ENCODE measurements at places on chromosomes 5 and 9. TPM values are rescaled to one million over a fixed set of nuclear protein-coding genes. Genes with fewer than 3 reads are reported as not detected.

DNA sequence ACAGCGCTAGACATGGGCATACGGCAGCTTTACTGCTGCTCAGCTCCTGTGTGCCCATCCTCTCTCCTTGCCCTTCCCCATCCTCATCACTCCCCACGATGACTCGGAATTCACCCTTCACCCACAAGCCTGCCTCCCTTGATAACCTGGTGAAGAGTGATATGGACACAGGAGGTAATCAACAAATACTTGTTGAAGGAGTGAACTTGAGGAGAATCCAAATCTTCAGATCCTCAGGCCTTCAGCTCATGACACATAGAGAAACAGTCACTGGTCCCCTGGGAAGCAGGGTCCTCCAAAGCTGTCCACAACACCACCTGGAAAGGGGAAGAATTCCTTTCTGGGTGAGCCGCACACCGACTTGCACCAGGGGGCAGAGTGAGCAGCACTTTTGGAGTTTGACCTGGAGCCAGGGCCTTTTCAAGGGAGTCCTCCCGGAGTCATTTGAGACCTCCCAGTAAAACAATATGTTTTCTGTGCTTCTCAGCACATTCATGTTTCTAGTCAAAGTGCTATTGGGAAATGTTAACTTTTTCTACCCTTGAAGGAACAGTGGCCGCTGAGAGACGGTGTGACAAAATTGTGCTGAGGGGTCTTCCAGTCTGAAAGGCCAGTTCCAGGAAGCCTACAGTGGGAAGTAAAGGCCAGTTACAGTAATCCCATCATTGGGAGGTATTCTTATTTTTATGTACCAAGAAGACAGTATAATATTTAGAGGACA lies 332.3 kb downstream of the CWC27 start:
- DNase-seq = peak; percentile 72

Gene KLHL3
- 26.8 TPM for total RNA-seq

DNA sequence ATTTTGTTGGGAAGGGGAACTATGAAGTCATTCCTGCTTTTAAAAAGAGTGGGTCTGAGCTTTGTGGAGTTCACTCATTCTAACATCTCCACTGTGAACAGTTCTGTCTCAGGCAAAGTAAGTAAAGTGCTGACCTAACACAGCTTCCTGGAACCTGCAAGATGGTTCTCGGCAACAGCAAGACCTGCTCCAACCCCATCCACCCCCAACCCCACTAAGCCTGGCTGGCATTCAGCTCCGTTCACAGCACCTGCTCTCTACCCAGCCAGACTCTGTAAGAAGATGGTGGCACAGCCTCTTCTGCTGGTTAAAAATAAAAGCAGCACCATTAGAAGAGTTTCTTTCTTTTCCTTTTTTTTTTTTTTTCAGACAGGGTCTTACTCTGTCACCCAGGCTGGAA lies 42.0 kb downstream of the EPB41L4B start:
- no peak for DNase-seq

Gene ANKRD34B
- total RNA-seq = 0.77 TPM

DNA sequence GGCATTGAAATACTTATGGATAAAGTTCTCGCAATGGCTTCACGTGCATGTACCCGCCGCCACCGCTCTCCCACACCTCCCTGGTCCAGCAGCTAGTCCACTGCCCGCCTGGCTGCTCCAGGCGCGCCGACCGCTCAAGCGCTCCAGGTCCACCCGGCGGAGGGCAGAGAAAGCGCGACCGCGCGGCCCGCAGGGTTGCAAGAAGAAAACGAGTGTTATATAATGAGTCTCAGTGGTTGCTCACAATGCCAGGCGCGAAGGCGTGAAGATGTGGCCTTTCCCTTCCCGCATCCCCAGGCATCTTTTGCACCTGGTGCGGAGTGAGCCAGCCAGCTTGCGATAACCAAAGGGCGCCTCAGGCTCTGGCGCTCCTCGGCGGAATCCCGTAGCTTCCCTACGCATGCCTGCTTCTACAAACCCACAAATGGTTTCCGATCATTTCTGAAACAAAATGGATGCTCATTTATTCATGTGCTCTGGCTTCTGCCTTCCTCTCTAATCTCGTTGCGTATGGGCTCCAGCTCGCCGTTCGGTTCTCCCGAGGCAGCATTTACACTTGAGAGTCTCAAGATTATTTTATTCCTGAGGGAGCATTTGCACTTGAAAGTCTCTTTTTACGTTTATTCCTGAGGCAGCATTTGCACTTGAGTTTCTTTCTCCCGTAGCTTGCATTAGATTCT lies 25.7 kb downstream of the CDKN2A start:
- DNase-seq = peak; percentile 73

DNA sequence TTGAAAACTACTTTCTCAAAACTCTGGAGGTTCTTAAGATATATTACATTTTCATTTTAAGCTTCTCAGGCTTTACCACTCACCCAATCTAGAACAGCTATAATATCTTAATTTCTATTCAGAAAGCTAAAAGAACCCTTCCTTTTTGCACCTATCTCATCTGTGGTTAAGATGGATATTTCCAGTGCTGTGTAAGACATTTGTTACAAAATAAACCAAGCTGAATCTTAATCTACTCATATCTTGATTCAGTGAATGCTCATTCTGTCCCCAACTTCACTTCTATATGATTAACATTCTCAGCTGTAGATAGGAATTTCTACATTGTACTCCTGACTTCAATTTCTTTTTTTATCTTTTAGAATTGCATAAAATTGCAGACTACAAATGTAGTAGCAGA lies 15.0 kb downstream of the ABHD17B start:
- no peak for DNase-seq

Gene SLC6A3
- 0.32 TPM for total RNA-seq

Gene OLFML2A
- total RNA-seq = 9.0 TPM

- no peak for DNase-seq
Measured at GRCh38 chr9:70000469-70000868, 43.2 kb upstream of the MAMDC2 start.

Gene SGCD
- not detected for total RNA-seq

- DNase-seq = no peak
Measured at GRCh38 chr5:73339051-73339575, 109.5 kb downstream of the FOXD1 start.

Gene PCDHGC4
- total RNA-seq = 10.4 TPM

Gene ASPN
- total RNA-seq = not detected

DNA sequence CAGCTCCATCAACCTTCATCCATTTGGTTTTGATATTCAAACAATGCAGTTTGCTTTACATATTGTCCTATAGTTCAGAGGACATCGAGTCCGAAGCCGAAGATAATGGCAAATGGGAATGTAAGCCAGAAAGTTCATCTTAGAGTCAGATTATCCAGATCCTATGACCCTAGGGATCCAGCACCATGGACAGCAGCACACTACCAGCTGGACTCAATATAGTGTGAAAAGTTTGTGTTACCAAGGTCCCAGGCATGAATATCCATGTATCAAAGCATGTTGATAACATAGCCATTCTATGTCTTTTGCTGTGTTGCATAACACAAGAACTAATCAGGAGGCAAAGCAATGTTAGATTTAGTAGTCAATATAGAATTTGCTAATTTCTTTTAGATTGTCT lies 46.3 kb downstream of the FSTL4 start:
- peak; percentile 76 for DNase-seq

GRCh38 chr5:172145870-172146747 lies 41.9 kb downstream of the STK10 start:
- DNase-seq = no peak

Gene FASTKD3
- total RNA-seq = 32.2 TPM

Gene CDC20B
- not detected for total RNA-seq

Gene DMRT3
- 0.41 TPM for total RNA-seq

GRCh38 chr9:127987103-127987614 lies 6.4 kb upstream of the EEIG1 start:
- no peak for DNase-seq

DNA sequence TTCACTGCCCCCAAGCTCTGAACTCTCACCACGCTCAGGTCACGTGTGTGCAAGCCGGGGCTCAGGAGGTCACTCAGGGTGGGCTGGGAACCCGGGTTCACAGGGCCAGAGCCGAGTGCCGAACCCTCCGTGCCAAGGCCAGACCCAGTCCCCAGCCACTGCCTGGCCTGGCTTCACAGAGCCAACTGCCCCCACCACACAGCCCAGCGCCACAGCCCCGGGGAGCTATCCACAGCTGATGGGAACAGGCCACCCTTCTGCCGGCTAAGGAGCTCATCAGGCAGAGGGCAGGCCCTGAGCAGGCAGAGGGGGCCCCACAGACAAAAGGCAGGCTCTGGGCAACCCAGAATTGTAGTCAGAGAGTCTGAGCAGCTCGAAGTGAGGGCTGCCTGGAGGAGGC lies 117.0 kb downstream of the VAV2 start:
- DNase-seq = no peak

DNA sequence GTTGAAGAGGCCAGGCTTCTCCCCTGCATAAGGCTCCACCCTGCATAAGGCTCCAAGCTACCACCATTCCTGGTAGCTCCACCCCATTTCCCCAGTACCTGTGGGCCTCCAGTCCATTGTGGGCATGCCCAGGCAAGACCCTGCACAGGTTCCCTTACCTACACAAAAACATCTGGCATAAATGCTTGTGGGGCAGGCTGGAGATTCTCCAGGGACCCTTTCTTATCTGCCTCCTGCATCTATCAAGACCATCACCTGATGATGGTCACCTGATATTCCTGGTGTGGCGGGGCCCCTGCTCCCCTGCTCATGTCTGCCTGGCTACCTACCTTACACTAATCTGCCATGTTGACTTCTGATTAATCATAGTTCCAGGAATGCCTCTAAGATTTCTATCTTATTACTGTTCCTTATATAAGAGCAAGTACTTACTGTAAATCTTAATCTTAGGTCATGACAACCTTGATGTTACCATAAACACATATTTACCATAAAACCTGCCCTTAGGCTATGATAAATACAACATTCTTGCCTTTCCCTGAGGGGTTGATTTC lies 41.0 kb downstream of the FGD3 start:
- DNase-seq = no peak

DNA sequence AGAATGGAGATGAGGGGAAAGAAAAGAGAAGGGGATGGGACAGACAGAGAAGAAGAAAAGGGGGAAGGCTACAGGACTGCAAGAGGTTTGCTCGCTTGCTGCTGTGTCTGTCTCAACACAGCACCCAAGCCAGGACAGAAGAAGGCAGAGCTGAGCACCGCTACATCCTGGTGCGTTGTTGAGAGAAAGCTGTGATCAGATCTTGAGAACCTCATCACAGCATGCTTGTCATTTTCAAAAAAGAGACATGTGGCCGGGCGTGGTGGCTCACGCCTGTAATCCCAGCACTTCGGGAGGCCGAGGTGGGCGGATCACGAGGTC lies 110.9 kb downstream of the NXNL2 start:
- DNase-seq = no peak

Gene F12
- total RNA-seq = 2.0 TPM

DNA sequence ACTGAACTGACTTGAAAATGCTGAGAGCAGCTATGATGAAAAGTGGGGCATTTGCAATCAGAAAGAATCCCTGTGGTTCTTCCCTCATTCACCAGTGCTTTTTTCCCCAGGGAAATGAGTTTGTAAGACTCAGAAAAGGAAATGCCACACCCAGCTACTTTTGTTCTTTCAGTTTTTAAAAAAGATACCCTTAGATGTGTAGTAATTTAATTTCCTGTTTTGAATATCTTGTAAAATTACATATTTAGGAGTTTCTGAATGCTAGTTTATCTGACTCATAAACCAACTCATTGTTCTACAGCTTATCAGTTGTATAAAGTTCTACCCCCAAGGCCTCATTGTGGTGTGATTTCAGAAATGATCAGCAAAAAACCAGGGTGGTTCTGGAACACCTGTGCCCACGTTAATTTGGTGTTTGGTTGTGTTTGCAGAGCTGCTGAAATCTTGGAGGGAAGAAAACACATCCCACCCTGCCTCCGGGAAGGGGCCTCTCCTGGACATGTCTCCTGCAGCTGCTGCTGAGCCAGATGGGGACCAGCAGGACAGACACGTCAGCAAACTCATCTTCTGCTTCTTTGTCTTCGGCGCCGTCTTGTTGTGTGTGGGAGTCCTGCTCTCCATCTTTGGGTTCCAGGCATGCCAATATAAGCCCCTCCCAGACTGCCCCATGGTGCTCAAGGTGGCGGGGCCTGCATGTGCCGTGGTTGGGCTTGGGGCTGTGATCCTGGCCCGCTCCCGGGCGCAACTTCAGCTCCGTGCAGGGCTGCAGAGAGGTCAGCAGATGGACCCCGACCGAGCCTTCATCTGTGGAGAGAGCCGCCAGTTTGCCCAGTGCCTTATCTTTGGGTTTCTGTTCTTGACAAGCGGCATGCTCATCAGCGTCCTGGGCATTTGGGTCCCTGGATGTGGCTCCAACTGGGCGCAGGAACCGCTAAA lies 2.8 kb downstream of the TMEM171 start:
- peak; percentile 20 for DNase-seq

Gene PKD2L2
- total RNA-seq = not detected

Gene HMCN2
- 0.15 TPM for total RNA-seq

DNA sequence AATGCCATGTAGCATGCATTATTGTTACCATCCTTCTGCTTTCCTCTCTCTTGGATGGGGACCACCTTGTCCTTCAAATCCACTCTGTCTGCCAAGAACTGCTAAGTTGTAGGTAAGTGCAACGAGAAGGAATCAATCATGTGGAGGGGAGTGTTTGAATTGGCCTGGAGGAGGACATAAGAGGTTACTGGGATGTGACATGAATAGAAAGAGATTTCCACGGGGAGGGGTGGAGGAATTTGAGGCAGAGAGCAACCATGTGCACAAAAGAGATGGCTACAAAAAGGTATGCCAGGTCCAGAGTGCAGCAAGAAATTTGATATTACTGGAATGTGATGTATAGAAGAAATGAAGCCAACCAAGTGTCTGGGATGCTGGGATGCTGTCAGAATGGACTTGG lies 648.9 kb upstream of the KLF4 start:
- DNase-seq = no peak

Gene OCLN
- total RNA-seq = 57.7 TPM

- DNase-seq = peak; percentile 36
Measured at GRCh38 chr5:157740229-157740610, 3.3 kb upstream of the LSM11 start.

DNA sequence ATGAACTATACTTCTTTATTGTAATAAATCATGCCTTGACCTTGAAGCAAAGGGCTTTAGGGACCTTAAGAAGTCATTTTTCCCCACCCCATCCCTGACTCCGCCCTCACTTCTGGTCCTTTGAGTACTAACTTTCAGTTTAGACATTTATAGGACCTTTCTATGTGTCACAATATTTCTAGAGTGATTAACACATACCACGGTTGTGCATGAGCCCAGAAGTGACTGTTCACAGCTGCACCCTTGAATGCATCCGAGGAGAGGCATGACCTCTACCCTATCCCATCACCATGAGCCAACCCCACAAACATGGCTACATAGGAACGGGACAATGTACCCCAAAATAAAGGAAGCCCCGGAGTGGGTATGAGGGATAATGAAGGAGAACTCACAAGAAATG lies 160.3 kb downstream of the HSD17B3 start:
- DNase-seq = no peak

- no peak for DNase-seq
Measured at GRCh38 chr9:124784509-124784908, 7.6 kb downstream of the OLFML2A start.
